Keratinocyte (primary cell): ENCODE measurements at places on chromosomes 2 and 18.

GRCh38 chr2:128638341-128639119 lies 319.9 kb upstream of the HS6ST1 start:
- no peak for DNase-seq

GRCh38 chr2:103002954-103003353 lies 241.1 kb downstream of the TMEM182 start:
- DNase-seq: no peak

DNA sequence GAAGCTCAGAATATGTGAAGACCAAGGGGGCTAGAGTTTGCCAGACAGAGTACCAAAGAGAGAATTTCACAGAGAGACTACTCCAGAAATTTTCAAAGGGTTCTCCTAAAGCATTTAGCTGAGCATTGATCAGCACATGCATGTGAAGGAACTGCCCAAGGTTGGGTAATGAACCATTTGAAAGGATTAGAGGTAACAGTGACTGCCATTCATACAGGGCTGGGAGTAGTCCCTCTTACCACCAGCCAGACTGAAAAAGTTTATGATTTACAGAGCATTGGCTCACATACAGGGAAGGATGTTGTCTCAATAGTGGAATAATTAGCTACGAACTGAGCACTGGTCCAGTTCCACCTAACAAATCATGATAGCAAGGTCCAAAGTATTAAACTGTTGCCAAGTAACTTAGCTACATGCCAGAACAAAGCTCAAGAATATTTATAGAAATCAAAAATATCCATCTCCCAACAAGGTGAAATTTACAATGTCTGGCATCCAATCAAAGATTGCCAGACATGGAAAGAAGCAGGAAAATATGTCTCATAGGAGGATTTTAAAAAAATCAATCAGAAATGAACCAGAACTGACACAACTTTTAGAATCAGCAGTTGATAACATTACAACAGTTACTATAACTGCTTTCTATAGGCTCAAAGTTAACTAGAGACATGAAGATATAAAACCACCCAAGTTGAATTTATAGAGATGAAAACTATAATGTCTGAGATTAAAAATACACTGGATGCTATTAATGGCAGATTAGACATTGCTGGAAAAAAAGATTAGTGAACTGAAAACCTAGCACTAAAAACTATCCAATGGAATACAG lies 25.7 kb upstream of the RNF103 start:
- DNase-seq: no peak

- no peak for DNase-seq
Observed at GRCh38 chr2:205060269-205060668, 515.0 kb downstream of the PARD3B start.
